A172 (cell line): ENCODE measurements at places on chromosomes 11 and 22.

DNA sequence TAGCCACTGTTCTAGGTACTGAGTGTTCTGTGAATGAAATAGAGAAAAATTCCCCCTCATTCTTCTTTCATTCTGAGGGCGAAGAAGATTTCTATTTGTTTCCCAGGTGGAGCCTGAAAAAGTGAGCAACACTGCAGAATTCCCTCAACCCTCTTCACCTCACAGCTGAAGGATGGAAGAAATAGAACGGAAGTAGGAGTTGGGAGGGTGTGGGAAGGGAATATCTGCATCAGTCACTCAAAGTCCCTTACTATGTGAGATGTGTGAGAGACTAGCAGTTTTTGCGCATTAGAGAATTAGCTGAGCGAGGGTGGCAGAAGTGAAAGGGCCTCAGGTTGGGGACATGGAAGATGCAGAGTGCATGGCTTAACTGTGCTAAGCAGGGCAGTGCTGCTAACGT is 88.4 kb downstream of the ENTHD1 start:
- DNase-seq: no peak

DNA sequence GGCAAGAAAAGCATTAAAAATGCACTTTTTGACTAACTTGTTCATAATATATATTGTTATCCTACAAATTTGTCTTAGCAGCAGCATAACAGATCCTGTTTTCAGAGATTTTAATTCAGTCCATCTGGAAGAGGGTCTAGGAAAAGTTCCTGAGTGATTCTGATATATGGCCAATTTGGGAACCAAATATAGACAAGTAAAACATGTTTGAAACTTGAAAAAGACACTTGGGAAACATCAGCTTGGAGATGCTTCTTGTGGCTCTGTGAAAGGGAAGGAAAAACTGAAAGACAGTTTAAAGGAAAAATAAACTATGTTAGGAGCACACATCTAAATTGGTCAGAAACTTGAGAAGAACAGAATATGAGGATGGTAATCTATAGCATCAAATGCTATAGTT is 697.5 kb downstream of the CNTN5 start:
- no peak for DNase-seq

- DNase-seq: peak; percentile 54
These were observed 14.1 kb upstream of the MDK start for GRCh38 chr11:46367244-46367915.

GRCh38 chr22:30332551-30332950 is 5.8 kb upstream of the TBC1D10A start:
- DNase-seq: no peak

DNA sequence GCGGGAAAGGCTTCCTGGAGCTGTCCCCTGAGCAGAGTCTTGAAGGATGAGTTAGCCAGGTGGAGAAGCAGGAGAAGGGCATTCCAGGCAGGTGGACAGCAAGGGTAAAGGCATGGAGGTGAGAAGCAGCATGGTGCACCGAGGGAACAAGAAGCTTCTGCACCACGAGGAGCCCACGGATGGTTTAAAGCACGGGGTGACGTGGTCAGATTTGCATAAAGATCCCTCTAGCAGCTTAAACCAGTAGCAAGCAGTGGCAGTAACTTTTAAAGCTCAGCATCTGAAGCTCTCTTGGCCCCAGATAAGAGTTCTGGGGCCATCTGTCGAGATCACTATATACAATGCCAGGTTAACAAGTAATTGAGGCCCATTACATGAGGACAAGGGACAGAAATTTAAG is 36.8 kb downstream of the SERPINH1 start:
- DNase-seq: no peak

- no peak for DNase-seq
These were observed 69.6 kb upstream of the SHISAL1 start for GRCh38 chr22:44382116-44383038.

DNA sequence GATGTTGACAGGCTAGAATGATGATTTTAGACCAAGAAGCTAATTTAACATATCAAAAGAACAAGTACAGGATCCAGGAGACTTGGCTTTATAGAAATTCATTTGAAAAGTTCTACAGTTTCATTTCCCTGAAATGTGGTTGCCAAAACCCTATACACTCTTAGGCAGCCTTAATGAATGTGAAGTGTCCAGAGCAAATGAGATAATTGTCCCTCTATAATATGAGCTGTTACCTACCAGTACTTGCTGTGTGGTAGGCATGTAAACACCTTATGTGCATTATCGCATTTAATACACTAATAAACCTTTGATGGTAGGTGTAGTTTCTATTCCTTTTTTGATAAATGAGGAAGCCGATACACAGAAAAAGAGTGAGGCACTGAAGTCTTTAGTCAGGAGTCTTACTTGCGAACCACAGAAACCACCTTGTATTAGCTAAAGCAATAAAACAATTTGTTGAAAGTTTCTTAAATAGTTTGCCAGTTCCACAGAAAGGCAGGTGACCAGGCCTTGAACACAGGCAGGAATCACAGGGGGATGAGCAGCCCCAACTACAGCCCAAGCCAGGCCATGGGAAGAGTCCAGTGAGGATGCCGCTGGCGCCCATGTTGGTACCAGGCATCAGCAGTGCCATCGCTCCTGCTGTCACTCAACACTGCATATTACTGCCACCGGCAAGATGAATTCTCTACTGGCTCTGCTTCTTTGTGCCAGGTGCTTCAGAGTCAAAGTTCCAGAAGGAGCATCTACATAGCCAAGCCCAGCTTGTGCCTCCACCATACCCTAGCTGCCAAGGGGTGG is 81.7 kb downstream of the SWAP70 start:
- no peak for DNase-seq

DNA sequence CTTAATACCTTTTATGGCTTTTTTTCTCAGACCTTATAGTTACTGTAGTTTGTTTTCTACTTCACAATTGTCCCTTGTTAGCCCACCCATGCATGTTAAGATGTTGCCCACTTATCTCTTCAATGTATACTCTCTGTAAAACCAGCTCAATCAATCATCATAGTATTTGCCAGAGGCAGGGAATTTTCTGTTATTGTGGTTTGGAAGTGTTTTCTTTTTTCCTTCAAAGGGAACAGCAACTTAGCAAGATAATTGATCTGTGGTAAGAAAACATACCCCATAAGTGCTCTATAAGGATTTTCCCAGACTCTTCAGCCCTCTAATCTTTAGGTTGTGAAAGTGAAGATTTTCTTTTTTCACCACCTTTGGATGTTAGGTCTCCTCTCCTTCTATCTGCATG is 76.7 kb upstream of the SYT9 start:
- DNase-seq: no peak

DNA sequence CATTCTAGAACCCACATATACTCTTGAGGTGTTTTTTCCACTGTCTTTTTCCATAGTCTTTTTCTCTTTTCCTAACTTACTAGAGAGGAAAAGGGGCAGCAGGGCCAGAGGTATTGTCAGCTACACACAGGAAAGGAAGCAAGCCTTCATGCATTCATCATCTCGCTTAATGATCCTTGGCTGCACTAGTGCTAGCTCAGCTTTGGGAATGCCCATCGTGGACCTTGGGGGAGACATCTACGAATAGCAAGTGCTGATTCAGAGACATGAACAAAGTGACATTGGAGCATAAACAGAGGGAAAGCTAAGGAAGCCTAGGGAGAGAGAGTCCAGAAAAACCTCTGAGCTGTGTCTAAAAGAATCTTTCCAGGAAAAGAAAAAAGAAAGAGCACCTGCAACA is 466.3 kb upstream of the ARHGAP42 start:
- DNase-seq: no peak

- DNase-seq: no peak
These were observed 164.7 kb upstream of the B3GAT1 start for GRCh38 chr11:134576721-134577171.

GRCh38 chr11:61682093-61682732 is 2.0 kb downstream of the DAGLA start:
- no peak for DNase-seq

GRCh38 chr22:45454275-45454674 is 40.8 kb downstream of the RIBC2 start:
- no peak for DNase-seq

GRCh38 chr11:35145271-35145670 is 6.3 kb downstream of the CD44 start:
- DNase-seq: peak; percentile 61

GRCh38 chr11:8961401-8961800 is 2.8 kb downstream of the TMEM9B start:
- DNase-seq: no peak

DNA sequence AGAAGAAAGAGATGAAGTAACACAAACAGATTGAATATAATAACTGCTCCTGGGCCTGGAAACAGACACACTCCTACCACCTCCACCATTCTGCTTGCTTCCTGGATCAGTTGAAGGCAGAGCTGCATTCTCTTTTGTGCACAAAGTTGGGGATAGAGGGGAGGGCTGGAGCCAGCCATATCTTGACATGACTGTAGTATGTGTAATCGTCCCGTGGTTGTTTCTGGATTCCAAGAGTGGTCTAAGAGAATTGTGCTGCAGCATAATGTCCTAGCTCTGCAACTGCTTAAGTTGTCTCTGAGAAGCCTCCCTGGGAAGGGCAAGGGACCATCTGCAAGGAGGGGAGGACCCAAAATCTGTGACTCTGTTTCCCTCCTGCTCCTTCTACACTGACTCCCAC is 3.2 kb downstream of the CRY2 start:
- no peak for DNase-seq

DNA sequence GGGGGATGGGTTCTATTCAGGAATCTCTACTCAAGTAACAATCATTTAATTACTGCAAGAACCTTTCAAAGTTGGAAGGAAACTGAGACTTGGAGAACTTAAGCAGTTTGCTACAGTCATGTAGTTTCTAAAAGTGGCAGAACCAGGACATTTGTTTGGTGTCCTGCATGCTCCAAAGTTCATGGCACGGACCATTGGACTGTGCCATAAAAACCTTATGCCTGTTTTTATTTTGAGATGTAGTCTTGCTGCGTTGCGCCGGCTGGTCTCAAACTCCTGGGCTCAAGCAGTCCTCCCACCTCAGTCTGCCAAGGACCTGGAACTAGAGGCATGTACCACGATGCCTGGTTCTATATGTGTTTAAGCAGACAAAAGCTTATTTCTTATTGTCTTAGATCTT is 18.6 kb upstream of the AIFM3 start:
- no peak for DNase-seq

- DNase-seq: no peak
These were observed 4.2 kb downstream of the CELSR1 start for GRCh38 chr22:46533070-46533833.
